ENCODE measurements at places on chromosomes 6 and 20. TPM values are rescaled to one million over a fixed set of nuclear protein-coding genes. Genes with fewer than 3 reads are reported as not detected.

DNA sequence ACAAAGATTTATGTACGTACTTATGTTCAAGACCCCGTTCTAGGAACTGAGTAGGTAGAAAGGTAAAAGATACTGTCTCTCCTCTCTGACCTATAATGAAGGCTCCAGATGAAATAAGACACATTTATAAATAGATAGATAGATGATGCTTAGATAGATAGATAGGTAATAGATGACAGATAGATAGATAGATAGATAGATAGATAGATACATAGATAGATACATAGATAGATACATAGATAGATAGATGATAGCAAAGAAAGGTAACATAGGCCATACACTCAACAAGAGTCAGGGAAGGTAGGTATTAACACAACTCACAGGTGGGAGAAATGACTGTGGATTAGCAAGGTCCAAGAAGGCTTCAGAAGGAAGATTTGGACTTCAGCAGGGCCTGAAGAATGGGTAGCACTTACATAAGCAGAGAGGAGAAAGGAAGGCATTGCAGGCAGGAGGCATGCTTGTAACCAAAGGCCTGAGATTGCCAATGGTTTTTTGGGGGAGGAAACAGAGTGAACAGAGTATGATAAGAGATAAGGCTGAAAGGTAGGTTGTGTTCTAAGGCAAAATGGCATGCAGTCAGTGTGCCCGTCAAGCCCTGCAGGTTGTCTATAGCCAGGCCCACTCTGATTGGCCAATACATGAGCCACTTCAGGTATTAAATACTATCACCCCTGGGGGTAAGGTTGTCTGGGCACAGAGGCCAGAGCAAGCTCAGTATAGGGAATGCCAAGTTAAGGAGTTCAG is 7.7 kb upstream of the MYB start:
- DNase-seq, result no peak

The NKAIN4 gene
- not detected for total RNA-seq

The RNF39 gene
- total RNA-seq, result not detected

DNA sequence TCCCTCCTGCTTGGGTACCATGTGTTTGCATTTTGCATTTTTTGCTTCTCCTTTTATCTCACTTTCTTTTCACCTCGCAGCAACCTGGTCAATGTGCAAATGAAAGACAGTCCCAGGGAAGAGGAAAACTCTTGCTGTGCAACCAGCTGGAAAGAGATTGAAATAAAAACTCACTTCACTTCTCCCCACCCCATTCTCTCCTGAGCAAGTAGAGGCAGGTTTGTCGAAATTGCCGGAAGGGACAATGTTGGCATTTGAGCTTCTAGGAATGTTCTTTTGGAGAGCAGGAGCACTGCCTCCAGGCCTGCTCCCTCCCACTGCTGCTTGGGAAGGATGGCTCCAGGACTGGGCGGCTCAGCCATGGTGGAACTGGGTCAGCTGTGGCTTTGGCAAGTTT is 30.6 kb downstream of the KCNG1 start:
- no peak for DNase-seq

DNA sequence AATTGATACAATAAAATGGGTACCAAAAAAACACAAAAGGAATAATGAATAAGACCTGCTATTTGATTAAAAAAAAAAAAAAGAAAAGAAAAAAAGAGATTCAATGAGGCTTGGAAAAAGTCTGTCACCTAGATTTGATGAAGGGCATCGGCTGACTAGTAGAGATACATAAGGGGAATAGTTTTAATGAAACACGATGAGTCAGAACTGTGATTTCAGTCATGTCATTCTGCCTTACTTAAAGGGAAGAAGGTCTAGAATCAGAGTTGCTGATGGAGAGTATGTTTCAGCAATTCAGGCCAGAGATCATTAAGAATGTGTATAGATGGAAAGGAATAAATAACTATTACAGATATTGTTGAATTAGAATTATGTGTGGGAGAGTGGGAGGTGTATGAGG is 565.9 kb upstream of the RNF217 start:
- DNase-seq, result no peak

- DNase-seq, result no peak
Observed at GRCh38 chr6:100719883-100720682, 161.0 kb downstream of the ASCC3 start.

DNA sequence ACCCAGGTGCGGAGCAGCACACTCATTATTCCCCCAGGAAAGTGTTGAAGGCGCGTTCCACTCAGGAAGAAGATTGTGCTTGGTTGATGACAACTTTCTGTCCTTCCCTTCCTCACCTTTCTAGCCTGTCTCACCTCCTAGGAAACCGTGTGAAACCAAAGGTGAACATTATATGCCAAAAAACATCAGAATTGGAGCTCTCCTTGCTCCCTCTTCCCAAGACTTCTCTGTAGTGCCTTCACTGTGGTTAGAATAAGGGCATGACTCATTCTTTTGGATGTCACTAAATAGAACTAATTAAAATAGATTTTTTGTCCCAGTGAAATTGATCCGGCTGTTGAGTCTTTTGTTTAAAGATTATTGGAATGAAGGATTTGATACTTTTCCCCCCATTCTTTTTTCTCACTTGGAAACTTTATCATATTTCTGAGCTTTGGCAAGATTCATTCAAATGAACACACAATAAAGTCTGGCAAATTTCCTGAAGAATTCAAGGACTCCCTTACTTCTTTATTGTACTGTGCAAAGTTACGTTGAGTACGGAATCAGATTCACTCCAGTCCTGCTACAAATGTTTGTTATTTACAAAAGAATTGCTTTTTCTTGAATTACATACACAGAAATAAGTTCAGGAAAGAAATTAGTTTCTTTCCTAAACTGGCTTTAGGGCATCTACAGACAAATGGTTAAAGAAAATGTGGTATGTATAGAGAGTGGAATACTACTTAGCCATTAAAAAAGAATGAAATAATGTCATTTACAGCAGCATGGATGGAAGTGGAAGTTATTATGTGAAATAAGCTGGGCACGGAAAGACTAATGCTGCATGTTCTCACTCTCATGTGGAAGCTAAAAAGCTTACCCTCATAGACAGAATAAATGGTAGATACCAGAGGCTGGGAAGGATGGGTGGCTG is 142.8 kb upstream of the AKAP12 start:
- no peak for DNase-seq

The SPATS1 gene
- total RNA-seq, result not detected

DNA sequence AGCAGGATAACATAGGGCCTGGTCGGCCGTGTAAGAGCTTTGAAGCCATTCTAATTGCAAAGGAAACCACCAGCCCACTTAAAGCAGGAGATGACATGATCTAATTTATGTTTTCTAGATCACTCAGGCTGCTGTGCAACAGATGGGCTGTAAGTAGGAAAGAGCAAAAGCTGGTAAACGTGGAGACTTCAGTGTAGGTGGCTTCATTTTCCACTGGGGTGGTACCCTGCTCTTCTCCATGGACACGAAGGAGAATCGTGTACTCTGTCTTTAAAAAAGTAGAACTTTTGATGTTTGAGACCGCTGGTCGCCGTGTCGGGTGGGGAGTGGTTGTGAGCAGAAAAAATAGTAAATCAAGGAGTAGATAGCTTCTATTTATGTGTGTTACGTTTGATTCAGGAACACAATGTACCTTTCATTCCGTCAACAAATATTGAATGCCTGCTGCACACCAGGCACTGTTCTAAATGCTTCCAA is 6.4 kb downstream of the CASS4 start:
- no peak for DNase-seq

The HSPA12B gene
- not detected for total RNA-seq

The NCOA5 gene
- 15.2 TPM for total RNA-seq

DNA sequence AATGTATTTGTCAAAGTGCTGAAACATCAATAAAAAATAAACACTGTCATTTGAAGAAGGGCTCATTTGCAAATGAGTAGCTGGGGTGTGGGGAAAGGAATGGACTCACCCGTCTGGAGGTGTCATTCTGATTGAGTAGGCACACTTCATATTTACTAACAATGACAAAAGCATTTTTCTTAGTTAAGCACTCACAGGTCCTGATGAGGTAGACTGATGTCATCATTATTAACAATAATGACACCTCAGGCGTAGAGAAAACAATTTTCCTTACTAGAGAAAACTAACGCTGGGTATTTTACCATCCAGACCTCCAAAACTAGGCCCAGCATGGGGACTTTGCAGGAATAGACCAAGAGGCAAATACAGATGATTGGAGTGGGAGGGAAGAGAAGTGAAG is 76.0 kb downstream of the UNC5CL start:
- DNase-seq, result no peak

DNA sequence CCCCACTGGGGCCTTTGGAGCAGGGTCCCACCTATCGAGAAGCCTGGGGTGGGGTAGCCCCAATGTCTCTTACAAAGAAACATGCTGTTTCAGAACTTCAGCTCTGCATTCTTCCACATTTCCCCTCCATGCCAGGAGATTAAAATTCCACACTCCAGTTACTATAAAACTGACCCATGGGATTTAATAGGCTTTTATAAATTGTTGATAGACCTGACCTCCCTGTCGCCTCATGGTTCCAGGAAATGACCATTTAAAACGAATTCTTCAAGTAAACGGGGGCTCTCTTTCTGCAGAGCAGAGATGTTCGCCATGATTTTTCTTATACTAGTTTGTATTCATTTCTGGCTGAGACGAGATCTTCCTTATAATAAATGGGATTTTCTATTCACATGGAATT is 19.3 kb downstream of the RIN2 start:
- no peak for DNase-seq

DNA sequence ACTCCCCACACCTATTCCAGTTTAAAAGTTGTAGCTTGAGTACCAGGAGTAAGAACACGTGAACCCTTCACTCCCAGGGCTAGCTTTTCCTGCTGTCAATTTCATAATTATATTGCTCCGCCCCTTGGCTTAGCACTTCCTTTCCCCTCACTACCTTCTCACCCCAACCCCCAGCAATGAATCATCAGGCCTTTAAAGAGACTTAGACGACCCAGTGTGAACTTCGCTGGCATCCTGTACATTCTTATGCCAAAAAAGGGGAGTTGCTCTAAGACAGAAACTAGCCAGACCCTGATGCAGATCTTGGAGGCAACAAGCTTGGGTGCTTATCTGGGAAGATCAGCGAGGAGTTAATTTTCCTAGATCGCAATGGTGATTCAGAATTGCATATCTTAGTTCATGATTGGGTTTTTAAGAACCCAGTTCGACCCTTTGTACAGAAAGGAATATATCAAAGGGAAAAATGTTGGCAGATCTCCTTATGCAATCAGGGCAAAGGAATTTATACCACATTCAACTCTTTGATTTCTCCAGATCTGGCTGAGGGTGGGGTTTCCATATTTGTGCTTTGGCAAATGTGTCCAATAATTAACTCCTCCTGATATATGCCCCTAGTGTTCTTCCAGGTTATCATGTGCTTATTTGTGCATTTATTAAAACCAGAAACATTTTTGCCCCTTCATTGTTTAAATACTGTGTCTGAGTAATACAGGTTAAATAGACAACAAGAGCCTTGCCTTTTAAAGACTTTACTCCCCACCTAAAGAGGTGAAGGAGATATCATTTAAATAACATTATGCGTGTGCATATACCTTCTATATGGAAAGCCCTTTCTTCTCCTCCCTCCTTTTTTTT is 8.1 kb upstream of the ATXN1 start:
- DNase-seq, result peak; percentile 52

- no peak for DNase-seq
Observed at GRCh38 chr6:68771426-68771825, 136.3 kb downstream of the ADGRB3 start.

The PPIL6 gene
- not detected for total RNA-seq

The SIRPB2 gene
- not detected for total RNA-seq

DNA sequence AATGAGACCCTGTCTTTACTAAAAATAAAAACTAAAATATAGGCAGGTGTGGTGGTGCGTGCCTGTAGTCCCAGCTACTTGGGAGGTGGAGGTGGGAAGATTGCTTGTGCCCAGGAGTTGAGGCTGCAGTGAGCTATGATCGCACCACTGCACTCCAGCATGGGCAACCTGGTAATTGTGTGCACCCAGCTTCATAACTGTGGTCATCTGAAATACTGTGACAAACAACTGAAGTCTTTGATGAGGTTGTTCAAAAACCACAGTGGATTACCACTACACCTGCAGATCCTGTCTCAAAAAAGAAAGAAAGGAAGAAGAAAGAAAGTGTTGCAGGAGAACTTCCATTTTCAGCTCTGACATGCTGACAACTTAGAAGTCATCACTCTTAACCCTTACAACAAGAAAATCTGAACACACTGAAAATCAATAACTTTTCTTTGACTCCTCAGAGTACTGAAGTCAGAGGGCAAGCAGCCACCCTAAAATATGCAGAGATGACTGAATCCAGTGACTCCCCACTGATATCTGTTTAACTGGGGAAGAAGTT is 13.8 kb upstream of the ZBP1 start:
- DNase-seq, result no peak
